CD4-positive, alpha-beta memory T cell (primary cell): ENCODE measurements at places on chromosomes 3 and 15. TPM values are rescaled to one million over a fixed set of nuclear protein-coding genes. Genes with fewer than 3 reads are reported as not detected.

Gene GPR62
- not detected for total RNA-seq

Gene PLCB2
- total RNA-seq = 219 TPM

Gene CEP152
- total RNA-seq = 14.4 TPM

Gene ZNF502
- 3.4 TPM for total RNA-seq

GRCh38 chr15:70765504-70766281, 2.3 kb upstream of the UACA start:
- H3K27me3 ChIP-seq = peaks cover 28% of the 10 kb centered on the region
- H3K4me1 ChIP-seq = peaks cover 22% of the 10 kb centered on the region
- no peak overlapping the region for H3K4me3 ChIP-seq
- no peaks in the 10 kb centered on the region for H3K36me3 ChIP-seq

DNA sequence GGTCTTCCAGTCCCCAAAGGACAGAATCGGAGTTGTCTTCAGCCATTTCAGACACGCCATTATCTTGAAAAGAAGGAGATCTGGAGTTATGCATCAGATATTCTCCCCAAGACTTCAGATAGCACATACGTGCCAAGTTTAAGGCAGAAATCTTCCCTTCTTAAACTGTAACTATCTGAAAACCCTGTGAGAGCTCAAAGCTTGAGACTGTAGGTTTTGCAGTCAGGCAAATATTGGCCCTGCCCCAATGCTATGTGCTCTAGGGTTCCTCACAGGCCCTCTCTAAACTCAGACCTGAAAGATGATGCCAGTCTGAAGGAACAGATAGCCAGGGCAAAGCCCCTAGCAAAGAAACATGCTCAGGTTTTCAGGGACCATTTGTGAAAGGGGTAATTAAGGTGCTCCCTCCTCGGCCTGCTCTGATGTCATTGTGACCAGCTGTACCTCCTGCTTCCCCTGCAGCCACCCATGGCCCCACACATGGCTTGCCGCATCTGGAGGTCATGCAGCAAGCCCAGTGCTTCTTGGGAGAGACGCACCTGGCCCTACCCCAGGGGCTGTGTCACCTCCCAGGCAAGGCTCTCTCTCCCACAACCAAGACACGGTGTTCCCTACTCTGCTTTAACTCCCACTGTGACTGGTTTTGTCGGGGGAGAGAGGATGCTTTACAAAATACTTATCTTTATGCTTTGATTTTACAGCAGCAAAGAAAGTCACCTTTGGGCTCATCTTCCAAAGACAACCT, 53.4 kb upstream of the POMGNT2 start:
- H3K4me1 ChIP-seq = peaks cover 25% of the 10 kb centered on the region
- no peak overlapping the region for H3K4me3 ChIP-seq
- no peak overlapping the region for H3K27ac ChIP-seq
- H3K36me3 ChIP-seq = no peaks in the 10 kb centered on the region

DNA sequence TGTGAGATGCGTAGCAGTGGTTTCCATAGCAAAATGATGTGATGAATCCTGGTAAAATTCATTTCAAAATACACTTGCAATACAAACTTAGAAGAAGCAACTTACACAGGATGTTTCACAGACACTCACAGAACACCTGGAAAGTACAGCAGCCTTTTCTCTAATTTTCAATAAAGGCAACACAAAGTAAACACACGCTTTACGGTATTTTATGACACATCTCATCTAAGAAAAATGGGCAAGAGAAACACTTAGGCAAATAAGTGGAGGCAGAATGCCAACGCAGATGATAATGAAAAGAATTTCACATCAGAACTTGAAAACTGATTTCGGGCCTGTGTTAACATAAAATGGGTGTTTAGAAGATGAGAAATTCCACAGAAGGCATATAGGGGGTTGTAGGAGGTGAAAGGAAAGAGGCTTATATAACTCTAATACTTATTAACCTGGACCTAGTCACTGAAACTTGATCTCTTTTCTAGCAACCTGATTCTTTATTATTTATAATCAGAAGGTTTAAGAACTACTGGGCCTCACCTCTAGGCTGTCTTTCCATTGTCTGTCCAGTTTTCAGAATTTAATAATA, 25.6 kb upstream of the MAP3K13 start:
- DNase-seq = no peak
- H3K27ac ChIP-seq = no peak overlapping the region
- H3K27me3 ChIP-seq = no peaks in the 10 kb centered on the region
- H3K36me3 ChIP-seq = no peaks in the 10 kb centered on the region
- H3K4me3 ChIP-seq = no peak overlapping the region
- no peaks in the 10 kb centered on the region for H3K4me1 ChIP-seq
